ENCODE measurements at places on chromosomes 4 and X.

GRCh38 chr4:30671926-30672448 lies 48.2 kb upstream of the PCDH7 start:
- no peak for DNase-seq

DNA sequence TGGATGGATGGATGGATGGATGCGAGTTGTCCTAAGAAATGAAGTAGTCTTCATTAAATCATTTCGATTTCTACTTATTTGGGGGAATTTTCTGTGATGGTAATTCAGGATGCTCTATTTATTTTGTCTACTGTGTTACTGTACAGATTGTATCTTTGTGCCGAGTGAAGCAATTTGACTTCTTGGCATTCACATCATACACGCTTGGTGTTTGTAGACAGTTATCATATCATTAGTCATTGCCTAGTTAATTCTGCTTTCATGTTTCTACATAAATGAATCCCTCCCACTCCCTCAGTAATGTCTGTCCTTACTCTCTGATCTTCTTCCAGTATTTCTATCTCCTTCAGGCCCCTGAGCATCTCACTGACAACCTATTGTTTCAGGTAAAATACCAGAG lies 64.0 kb downstream of the RASGEF1B start:
- DNase-seq: no peak

- no peak for DNase-seq
Measured at GRCh38 chr4:38526412-38526811, 137.6 kb upstream of the KLF3 start.

DNA sequence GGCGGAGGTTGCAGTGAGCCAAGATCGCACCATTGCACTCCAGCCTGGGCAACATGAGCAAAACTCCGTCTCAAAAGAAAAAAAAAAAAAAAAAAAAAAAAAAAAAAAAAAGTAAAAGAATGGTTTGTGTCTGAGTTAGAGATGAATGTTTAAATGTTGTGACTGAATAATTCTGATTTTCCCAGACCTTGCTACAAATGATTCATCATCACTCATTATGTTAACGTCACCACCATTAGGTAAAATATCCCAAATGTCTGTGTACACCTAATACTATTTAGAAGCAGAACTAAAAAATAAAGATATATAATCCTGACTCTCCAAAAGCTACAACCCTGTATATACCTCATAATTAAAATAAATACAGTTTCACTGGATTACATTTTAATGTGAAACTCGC lies 70.8 kb downstream of the HHIP start:
- no peak for DNase-seq

DNA sequence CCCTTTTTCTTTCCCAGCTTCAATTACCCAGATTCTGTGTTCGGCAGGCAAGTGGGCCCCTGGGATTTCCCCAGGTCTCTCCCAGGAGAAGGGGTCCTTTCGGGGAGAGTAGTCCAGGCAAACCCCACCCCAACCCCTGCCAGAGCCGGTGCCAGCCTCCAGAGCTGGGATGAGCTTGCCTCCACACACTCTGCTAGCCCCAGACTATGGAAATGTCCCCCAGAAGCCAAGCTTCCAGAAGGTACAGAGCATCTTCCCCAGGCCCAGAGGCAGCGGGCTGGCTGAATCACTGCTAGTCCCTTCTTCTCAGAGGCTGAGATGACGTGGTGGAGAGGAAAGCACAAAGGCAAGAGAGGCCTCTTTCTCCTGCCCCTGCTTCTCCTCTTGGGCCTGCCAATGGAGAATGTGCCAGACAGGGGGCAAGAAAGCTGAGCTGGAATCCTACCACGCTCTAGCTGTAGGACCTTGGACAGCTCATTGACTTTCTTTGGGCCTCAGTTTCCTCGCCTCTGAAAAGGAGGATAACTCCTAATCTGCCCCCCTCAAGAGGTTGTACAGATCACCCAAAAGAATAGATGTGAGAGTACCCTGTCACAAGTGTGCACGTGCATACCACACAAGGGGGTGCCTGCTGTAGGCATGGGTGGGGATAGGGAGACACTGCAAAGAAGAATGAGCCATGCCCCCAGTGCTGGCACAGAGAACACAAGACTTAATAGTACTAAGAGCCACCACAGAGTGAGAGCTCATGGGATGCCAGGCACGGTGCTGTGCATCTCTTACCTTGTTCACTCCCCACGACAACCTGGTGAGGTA lies 2.1 kb downstream of the SASH3 start:
- no peak for DNase-seq

GRCh38 chr4:74659576-74660411 lies 134.5 kb downstream of the BTC start:
- DNase-seq: no peak

DNA sequence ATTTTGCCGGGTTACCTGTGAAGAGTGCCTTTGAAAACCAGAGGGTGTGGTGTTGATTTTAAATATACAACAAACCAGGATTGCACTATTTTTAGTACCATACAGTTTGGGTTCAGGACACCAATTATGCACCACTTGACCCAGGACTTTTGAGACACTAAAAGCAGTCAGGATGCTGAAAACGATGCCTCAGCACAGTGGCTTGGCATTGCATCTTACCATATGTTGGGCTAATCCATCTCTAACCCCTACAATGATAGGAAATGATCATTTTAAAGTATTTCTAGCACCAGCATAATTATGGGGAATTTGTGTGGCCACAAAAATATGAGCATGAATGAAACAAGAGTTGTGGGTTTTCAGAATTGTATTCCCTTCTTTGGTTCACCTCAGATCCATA lies 4.1 kb downstream of the IBSP start:
- no peak for DNase-seq
